Inflammatory macrophage treated with lipopolysaccharide for 4 hours (primary cell): ENCODE measurements at places on chromosomes 5 and 9.

DNA sequence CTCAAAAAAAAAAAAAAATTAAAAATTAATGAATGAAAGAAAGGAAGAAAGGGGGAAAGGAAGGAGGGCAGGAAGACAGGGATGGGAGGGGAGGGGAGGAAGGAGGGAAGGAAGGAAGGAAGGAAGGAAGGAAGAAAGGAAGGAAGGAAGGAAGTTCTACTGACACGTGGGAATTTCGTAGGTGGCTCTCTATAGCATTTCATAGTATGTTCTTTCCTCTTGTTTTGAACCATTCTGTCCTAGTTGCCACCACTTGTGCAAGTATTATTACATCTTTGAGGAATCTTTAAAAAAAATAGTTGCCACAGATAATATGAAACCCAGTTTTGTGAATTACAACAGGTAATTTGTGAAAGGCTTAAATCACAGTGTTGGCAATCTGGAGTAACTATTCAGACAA lies 253.8 kb downstream of the BNC2 start:
- no peak for DNase-seq

- no peak for DNase-seq
Measured at GRCh38 chr5:115459855-115460341, 84.7 kb downstream of the FEM1C start.

GRCh38 chr5:89246252-89246651 lies 363.3 kb upstream of the MEF2C start:
- DNase-seq, result peak; percentile 10

DNA sequence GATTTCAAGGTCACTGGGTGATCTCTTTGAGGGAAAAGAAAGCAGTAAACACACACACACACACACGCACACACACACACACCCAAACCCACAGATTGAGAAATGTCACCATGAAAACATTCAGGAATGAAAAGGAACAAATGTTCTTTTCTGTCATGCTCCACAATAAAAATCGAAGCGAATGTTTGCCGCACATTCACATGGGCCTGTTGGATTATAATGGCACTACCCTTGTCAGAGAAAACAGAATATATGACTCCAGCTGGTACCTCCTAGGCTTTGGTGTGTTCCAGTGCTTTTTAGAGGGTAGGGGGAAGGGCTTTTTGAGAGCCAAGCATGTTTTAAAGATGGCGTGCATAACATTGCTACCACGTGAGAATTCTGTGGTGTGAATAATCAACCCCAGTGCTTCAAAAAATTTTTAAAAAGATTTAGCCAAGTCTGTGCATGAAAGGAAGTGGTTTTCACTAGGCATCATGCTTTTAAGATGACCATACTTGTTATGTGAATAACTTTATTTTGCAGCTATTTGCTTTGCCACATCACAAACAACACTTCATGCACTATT lies 120.8 kb upstream of the ZNF608 start:
- DNase-seq, result no peak

DNA sequence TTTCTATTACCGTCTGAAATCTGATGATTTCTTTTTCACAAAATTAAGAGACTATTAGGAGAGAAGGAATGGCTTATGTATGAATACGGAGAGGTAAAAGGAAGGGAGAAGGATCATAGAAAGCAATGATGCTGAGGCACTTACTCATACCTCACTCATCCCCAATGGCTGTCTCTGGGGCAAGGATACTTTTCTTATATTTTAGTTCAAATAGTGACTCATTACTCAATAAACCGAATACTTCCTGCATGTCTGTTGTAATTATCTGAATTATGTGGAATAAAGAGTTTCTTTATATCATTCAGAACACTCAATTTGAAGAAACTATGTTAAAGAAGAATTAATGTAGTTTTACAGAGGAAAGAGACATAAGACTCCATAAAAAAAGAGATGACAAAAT lies 284.5 kb upstream of the NUDT12 start:
- DNase-seq, result no peak

DNA sequence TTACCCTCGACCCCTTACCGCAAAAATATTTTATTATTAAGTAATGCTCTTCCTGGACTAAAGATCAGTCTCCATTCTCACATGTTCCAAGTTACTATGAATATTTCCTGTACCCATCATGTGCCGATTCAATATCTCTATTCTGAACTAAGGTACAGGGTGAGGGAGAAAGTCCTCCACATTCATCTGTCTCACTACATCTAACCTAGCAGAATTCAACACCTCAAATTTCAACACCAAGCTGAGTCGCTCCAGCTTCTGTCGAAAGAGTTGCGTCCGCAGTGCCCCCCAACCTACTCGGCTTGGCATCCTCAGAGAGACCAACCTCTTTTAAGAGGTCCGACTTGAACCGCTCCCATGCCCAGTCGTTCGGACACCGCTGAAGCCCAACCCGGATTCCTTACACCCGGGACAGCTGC lies 1.0 kb downstream of the CERT1 start:
- peak; percentile 43 for DNase-seq

GRCh38 chr5:96476654-96477053 lies 43.6 kb upstream of the PCSK1 start:
- no peak for DNase-seq

DNA sequence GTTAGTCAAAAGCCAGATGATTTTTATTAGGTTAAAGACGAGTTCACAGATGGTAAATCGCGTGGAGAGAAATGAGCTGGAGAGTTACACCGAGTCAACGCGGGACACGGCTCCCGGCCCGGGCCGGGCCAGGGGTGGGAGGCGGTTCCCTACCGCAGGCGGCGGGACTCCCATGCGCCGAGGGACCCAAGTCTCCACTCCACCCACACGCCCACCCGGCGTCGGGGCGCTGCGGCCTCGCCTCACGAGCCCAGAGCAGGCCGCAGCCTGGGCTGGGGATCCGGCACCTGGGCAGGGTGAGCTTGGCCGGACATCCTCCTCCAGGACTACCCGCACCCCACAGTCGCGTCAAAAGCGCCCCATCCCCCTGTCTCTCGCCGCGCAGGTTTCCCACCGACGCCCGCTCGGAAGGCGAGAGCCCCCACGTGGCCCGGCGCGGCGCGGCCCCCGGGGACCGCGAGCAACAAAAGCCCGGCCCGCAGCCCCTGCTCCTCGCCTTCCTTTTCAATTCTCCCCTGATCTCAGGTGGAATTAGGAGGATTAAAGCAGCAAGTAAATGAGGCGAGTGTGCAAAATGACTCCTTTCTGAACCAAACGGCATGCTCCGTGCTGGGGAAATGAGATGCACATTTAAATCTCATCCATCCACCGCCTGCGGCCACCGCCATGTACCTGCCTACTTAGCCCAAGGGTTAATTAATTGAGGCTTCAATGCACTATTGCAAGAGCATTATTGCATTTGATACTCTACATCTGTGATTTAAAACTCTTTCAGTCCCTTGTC lies 196.5 kb upstream of the TBCA start:
- DNase-seq, result no peak

GRCh38 chr9:77595426-77596095 lies 52.6 kb downstream of the GNA14 start:
- peak; percentile 8 for DNase-seq

DNA sequence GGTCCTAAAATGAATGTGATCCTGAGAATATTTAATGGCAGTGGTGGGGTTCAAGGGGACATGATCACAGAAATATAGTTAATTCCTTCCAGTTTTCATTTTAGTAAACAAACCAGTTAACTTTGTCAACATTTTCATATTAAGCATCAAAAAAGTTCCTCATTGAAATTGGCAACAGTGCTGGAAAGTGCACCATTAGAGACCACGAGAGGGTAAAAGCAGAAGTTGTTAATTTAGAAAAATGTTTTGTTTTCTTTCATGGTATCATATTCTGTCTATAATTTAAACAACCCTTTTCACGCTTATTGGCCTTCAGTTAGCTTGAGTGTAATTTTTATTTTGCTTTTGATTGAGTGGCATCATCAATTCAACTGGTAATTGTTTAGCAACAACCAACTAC lies 11.9 kb downstream of the GIN1 start:
- no peak for DNase-seq

GRCh38 chr5:82348784-82349425 lies 70.8 kb upstream of the RPS23 start:
- DNase-seq, result no peak

- no peak for DNase-seq
Measured at GRCh38 chr9:105431424-105432246, 16.2 kb upstream of the FSD1L start.

DNA sequence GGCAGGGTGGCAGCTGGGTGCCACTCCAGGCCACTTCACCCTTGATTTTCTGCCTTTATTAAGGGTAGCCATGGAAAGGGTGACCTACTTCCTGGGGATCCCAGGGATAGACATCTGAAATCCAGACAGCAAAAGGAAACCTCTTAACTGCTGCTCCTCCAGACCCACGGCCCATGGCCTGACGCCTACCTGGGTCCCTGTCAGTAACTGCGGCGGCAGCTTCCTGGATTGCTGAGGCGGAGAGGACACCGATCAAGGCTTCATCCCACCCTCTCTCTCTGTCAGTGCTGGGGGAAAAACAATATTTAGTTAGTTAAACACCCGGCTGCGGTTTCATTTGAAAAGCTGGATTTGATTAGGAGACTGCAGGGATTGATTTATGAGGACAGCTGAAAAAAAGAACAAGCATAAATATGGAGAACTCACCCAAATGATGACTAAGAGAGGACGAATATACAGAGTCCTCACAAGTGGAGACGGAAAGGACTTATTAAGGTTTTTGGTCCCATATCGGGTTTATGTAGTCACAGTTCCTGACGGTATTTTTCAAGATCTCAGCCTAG lies 158.7 kb upstream of the KLF4 start:
- no peak for DNase-seq

GRCh38 chr9:33837138-33837537 lies 20.2 kb downstream of the UBE2R2 start:
- no peak for DNase-seq

GRCh38 chr9:77163884-77164283 lies 13.4 kb upstream of the VPS13A start:
- peak; percentile 63 for DNase-seq

DNA sequence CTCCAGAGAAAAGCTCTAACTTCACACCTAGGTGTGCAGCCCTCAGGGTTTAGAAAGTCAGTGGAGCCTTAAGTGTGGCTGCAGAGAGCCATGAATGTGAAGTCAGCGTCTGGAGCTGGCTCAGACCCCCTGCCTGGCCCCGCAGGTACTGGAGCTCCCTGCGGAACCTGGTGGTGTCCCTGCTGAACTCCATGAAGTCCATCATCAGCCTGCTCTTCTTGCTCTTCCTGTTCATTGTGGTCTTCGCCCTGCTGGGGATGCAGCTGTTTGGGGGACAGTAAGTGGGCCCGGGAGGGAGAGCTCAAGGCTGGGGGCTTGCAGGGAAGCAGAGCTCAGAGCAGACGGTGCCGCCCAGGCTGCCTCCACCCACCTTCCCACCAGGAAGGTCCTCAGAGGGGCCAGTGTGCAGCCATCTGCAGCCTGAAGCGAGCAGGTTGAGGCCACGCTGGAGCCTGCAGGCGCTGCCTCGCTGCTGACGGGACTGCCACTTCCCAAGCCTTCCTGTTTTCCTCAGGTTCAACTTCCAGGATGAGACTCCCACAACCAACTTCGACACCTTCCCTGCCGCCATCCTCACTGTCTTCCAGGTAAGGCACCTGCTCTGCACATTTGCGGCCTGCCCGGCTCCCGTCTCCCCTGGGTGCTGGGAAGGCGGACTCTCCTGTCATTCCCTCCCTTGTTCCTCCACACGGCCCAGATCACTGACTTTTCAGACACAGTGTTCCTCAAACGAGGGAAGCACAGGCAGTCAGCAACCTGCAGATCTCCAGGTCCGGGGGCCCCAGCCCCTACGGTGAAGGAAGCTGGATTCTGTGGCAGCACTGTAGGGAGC lies 108.9 kb downstream of the CACNA1B start:
- no peak for DNase-seq

DNA sequence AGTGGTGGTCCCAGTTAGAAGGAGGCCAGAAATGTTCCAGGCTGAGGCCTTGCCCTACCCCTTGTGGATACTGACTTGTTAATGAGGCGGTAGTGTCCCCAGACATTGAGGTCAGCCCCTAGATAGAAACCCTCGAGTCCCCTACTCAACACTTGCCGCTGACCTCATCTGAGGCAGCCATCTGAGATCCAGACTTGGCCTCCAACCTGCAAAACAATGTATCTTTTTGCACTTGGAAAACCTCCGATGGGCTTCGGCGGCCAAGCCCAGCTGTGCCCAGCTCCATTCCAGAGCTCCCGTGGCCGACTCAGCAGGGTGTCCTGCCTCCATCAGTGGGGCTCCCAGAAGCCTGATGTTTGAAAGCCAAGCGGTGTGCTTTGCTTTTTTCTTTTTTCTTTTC lies 122.1 kb downstream of the WNK2 start:
- no peak for DNase-seq

- DNase-seq, result peak; percentile 22
Measured at GRCh38 chr5:101532430-101532829, 629.3 kb upstream of the ST8SIA4 start.

GRCh38 chr5:44546286-44546685 lies 157.1 kb upstream of the FGF10 start:
- DNase-seq, result no peak

DNA sequence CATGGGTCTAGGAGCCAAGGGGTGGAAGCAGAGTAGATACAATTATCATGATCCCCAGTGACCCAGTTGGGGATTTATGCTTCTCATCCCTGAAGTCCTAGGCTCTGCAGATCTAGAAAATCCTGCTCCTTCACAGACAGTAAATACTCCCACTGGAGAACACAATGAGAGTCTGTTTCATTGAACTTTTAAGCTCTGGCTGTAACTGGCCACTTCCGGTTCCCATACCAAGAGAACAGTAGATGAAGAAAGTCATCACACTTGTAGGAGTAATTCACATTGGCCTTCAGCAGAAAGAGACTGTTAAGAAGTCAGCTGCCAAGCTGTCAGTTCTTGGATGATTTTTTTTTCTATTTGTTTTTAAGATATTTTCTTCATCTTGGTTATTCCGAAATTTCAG lies 597.1 kb downstream of the ACTL7B start:
- DNase-seq, result no peak

- DNase-seq, result no peak
Measured at GRCh38 chr9:98457726-98458370, 202.4 kb upstream of the TBC1D2 start.

- peak; percentile 62 for DNase-seq
Measured at GRCh38 chr9:2859776-2860379, 16.0 kb upstream of the PUM3 start.

DNA sequence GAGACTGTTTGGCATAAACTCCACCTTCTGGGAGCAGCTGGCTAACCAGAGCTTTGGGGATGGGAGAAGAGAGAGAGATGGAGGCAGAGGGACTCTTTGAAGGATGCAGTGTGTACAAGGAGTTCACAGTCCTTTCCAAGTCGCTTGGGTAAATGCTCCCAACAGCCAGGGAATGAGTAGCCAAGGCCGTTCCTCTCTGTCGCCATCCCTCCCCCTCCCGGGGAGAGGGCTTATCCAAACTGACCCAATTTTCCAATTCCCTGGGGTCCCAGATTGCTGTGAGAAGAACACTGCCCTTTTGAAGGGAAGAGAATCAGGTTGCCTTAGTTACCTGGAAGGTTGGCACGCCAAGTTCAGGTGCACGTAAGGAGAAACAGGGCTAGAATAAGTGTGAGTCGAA lies 7.9 kb downstream of the WWC1 start:
- DNase-seq, result no peak

DNA sequence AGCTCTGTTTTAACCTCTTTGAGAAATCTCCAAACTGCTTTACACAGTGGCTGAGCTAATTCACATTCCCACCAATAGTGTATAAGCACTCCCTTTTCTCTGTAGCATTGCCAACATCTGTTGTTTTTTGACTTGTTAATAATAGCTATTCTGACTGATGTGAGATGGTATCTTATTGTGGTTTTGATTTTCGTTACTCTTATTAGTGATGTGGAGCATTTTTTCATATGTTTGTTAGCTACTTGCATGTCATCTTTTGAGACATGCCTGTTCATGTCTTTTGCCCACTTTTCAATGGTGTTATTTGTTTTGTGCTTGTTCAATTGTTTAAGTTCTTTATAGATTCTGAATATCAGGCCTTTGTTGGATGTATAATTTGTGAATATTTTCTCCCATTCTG lies 225.2 kb upstream of the TRPC7 start:
- no peak for DNase-seq
